ENCODE measurements at places on chromosomes 4 and X. TPM values are rescaled to one million over a fixed set of nuclear protein-coding genes. Genes with fewer than 3 reads are reported as not detected.

DNA sequence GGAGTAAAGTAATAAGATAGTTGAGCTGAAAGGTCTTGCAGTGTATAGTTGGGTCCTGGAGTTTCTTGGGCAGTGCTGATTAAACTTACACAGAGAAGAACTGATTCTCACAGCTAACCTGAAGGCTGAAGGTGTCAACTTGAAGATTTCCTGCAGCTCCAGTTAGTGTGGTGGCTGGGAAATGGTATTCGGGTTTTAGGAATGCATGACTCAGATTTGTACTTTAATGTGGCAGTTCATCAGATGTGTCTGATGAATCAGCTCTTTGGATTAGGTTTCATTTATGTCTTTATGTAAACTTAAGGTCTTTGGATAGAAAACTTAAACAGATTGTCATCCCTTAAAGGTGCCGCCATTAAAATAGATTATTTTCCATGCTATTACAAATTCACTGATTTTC is 200.0 kb downstream of the IL1RAPL1 start:
- DNase-seq, result no peak

DNA sequence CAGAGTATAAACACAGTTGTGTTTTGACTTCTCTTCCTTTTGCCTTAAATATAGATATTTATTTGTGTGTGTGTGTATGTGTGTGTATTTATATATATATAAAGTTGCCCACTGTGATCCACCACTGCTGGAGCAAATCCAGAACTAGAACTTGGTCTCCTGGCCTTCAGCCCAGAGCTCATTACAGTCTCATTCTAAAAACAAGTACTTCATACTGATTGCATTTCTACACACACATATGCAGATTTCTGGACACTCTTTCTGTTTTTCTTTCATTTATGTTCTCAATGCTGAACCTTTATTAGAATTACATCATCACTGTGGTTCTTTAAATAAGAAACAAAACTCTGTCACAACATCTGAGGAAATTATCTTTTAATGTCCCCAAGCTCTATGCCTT is 381 bp downstream of the TXK start:
- no peak for DNase-seq

Gene GPR78
- total RNA-seq, result not detected

Gene CT45A9
- total RNA-seq, result not detected

Gene KCTD8
- not detected for total RNA-seq

Gene RASL11B
- total RNA-seq, result not detected

Gene CFP
- 32.9 TPM for total RNA-seq

Measured in naive thymus-derived CD4-positive, alpha-beta T cell (primary cell).